T-helper 2 cell (primary cell): ENCODE measurements at places on chromosomes 4 and X.

DNA sequence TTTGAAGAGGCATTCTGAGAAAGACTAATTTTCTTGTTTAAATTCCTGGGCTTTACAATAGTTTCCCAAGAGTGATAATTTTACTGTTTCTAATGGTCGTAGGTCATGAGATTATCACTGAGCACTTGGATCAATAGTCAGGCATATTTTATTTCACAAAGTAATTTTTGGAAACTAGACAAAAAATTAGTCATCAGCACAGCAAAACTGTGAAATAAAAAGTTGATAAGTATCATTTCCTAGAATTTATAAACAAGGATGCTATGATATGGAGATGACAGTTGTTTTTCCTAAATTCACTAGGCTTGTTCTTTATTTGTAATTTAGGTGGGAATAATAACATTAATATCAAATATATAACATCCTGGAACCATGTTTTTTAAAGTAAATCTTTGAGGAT is 33.0 kb downstream of the SULT1B1 start:
- DNase-seq, result no peak

GRCh38 chr4:72275381-72275780 is 243.6 kb downstream of the NPFFR2 start:
- no peak for DNase-seq

GRCh38 chrX:71809886-71810285 is 46.7 kb downstream of the CXorf49B start:
- no peak for DNase-seq

- no peak for DNase-seq
These were observed 161.9 kb downstream of the ZNF518B start for GRCh38 chr4:10295301-10295700.
